GM20000 (cell line): ENCODE measurements at places on chromosomes 5 and 9.

DNA sequence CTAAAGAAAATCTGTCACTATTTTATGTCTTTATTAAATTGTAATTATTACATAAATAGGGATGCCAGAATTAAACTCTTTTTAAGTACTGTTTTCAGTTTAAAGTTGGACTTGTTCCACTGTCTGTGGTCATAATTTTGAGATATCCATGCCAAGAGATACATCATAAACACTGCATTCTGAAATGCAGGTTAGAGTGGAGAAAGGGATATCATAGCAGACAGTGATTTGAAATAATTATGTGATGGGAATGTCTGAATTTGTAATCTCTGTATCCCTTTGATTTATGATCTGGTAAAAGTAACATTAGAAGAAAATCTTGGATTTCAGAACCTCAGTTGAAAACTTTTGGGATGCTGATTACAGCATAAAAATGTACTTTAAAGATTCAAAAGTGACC, 222.1 kb downstream of the GOLPH3 start:
- DNase-seq = no peak

DNA sequence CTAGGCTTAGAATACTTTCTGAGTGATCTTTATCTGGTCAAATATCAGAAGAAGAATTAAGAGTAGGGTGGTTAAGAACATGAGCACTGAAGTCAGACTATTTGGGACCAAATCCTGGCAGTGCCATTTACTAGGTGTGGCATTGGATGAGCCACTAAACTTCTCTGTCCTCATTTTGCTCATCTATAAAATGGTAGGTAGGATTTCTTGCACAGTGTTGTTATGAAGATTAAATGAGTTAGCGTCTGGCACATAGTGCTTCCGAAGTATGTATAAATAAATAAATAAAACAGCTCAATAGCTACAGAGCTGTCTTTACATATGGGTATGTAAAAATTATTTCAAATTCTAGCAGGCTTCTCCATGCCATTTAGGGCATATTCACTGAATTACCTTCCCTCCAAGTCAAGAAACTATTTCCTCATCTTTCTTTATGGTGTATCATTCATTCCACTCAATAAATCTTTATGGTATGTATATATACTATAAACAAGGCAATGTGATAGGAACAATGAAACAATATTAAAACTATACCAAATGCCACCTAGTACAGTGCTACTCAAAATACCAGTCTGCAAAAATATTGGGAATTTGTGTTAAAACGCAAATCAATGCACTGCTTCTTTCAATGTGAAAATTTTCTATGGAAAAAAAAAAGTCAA, 9.8 kb upstream of the PGGT1B start:
- DNase-seq = no peak

DNA sequence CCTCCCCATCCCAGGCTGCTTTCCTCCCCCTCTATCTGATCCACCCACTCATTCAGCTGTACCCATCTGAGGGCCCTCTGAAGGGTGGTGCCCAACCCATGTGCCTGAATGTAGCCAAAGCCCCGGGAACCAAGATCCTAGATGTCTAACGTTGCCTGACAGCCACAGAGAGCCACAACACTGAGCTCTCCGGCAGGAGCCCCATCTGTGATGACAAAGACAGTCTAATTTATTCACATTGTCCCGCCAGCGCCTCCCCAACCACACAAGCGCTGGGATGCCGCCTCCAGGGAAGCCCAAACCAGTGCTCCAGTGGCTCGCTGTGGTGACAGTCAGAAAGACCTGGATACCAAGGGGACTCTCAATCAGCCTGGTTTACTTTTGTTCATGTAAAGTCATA, 8.4 kb downstream of the IGFBPL1 start:
- DNase-seq = no peak

GRCh38 chr5:77947041-77947428, 170.9 kb upstream of the TBCA start:
- no peak for DNase-seq

GRCh38 chr5:56638061-56638621, 177.2 kb upstream of the MAP3K1 start:
- no peak for DNase-seq

DNA sequence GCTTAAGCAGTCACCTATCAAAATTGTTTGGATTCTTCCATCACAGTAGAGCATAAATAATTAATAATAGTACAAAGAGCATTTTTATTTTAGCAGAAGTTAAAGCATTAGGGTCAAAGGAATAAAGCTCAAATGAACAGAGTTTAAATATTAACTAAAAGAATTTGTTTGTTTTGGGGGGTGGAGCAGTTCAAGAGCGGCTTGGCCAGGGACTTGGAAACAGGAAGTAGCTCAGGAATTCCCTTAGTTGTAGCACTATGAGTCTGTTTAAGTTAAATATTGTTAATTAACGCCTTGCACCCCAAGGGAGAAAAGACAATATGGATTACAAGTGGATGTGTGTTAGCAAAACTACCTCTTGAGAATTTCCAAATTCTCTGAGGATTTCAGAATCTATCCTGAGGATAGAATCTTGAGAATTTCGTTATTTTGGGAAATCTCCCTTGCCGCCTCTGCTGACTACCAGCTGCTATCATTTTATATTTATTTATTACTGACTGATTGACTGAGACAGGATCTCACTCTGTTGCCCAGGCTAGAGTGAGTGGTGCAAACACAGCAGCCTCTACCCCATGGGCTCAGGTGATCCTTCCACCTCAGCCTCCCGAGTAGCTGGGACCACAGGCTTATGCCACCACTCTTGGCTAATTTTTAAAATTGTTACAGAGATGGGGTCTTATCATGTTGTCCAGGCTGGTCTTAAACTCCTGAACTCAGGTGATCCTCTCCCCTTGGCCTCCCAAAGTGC, 96.7 kb upstream of the CHD1 start:
- no peak for DNase-seq

DNA sequence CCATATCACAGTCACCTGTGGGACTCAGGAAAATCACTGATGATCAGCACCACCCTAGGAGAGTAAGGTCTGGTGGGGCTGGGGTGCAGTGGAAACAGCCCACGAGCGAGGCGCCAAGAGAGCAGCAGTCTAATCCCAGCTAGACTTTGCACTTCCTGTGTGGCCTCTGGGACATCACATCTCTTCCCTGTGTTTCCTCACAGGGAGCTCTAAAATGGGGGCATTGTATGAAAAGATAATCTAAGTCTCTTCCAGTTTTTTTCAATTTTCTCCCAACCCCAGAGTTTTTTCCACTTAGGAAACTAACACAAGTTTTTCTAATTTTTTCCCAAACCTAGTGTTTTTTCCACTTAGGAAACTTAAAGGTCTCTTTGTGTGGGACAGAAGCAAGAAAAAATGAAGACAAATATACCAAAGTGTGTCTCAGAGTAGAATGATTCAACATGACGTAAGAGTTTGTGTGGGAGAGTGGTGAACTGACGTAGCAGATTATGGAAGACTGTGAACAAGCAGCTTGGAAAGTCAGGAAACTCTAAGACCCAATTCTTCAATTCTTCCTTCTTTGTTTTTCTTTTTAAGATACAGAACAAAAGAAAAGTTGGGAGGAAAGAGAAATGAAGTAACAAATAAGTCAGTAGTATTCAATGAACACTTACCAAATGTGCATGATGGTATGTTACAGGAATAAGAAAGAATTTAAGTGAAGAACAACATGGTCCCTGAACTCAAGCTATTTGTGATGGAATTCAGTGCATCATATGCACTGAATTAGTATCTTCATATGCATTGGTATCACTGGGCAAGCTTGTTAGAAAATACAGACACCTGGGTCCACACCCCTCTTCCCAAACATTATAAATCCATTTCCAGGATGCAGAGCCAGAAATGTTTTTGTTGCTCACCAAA, 51.3 kb downstream of the LHFPL2 start:
- no peak for DNase-seq

DNA sequence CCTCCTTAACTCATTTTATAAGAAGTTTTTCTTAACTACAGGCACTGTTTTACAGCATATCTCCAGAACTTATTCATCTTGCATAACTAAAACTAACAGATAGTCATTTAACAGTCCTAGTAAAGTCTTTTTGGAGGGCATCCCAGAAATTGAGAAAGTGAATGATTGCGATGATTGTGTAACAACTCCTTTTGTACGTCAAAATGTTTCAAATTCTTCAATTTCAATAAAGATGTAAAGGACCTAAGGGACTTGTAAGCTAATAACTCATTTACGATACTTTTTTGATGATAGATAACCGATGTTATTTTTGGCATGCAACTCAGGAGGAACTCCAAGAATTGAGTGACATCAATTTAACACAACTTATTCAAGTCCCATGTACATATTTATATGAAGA, 42.7 kb downstream of the SVEP1 start:
- no peak for DNase-seq

DNA sequence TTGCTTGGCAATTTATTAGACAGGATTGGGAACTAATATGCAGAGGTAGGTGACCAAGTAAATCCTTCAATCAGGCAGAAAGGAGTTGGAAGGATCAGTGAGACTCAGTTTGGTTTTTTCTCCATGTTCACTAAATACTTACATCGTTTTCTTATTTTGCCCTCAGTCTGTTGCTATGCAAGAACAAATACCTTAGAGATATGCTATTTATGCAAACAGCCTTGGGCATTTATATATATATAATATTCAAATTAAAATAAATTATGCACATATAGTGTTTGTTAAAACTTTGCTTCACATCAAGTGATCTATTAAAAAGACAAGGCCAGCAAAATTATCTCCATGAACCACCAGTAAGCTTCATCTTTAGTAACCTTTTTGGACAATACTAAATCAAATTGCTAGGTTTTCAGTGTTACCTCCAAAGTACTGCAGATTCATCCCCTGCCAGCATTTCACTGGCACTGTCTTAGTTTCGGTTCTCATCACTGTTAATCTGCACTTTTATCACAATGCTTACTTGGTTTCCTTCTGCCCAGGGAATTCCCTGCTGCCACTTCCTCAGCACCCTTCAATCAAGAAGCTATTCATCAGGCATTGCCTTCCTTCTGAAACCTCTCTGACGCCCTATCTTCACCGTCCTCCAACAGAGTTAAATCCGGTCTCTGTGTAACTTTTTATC, 26.0 kb upstream of the LIFR start:
- no peak for DNase-seq

DNA sequence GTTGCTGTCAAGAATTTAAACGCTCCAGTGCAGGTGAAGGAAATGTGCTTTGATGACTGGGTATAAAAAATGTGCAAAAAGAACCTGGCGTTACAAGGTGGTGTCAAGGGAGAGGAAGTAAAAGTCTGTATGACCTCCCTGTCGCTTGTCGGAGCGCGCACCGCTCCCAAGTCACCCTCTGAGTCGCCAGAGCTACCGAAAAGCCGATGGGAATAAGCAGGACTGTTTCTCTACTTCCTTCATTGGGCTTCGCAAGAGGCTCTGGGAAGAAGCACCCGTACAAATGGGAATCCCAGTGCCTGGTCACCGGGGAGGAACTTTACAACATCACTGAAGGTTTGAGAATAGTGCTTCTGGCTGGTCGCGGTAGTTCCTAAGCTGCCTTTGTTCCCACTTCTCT, 1.3 kb upstream of the DMRT2 start:
- DNase-seq = no peak

- DNase-seq = peak; percentile 46
Measured at GRCh38 chr9:85142968-85143367, 473.4 kb downstream of the NTRK2 start.

DNA sequence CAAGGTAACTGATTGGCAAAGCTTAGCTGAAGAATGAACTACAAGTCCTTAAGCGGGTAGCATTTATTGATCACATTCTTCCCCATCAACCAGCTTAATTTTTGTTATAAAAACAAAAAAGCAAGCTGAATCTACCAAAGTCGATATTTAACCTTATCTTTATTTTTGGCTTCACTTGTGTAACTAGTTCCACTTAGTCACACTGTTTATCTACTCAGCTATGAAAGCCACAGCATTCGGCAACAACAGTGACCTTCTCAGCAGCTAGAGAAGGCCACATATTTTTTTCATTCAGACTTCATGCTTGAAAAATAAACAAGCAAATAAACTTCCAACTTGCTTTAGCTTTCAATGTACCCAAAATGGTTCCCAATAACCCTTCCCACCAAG, 69.4 kb downstream of the KLHL3 start:
- no peak for DNase-seq

- DNase-seq = peak; percentile 17
Measured at GRCh38 chr5:130323804-130324454, 419.7 kb downstream of the CHSY3 start.

- no peak for DNase-seq
Measured at GRCh38 chr5:174329738-174330137, 284.2 kb downstream of the NSG2 start.

GRCh38 chr9:109010746-109011145, 2.6 kb downstream of the CTNNAL1 start:
- peak; percentile 58 for DNase-seq

- DNase-seq = no peak
Measured at GRCh38 chr5:120293796-120294195, 170.3 kb upstream of the PRR16 start.

DNA sequence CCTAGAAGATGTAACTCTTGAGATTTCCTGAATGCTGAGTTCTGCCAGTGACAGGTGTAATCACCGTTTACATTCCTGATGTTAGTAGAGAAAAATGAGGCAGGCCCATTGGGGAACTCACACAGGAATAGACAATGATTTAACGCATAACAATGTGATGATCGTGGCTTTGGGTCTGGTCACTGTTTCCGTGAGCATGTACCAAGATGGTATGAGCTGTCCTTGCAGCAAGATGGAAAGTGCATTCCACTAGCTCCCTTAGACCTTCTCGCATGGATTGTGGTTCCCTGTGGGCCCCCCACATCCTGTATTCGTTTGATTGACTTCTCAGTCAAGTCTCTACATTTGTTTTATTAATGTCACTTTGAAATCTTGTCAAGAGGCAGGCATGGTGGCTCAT, 124.0 kb upstream of the DAP start:
- no peak for DNase-seq

GRCh38 chr5:72746736-72747135, 69.7 kb upstream of the TNPO1 start:
- DNase-seq = no peak

DNA sequence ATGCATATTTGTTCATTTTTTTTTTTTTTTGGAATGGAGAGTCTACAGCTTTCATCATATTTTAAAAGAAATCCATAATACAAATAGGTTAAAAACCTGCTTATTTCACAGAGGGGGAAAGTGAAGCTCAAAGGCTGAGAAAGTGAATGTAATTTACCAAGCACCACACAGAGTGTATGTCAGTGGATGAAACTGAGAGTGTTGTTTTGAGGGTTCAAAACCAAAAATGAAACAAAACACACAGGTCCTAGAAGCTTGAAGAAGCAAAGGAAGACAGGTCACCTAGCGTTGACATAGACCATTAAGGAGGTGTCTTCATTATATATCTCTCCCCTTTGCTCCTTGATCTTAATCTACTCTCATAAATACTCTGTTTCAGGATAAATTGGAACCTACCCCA, 7.5 kb downstream of the NMUR2 start:
- peak; percentile 19 for DNase-seq

DNA sequence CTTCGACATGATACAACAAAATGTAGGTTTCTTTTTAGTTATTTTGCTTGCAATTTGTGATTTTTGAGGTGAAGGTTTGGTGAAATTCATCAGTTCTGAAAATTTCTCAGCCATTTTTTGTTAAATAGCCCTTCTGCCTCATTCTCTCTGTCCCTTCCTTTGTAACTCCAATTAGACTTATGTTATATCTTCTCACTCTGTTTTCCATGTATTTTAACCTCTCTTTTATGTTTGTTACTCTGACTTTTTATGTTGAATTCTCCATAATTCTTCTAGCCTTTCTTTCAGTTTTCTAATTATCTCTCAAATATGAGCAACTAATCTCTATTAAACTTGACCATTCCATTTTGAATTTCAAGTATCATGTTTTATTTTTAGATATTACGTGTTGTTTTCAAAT, 172.2 kb upstream of the VCAN start:
- no peak for DNase-seq
